ENCODE measurements at places on chromosomes 4 and X.

DNA sequence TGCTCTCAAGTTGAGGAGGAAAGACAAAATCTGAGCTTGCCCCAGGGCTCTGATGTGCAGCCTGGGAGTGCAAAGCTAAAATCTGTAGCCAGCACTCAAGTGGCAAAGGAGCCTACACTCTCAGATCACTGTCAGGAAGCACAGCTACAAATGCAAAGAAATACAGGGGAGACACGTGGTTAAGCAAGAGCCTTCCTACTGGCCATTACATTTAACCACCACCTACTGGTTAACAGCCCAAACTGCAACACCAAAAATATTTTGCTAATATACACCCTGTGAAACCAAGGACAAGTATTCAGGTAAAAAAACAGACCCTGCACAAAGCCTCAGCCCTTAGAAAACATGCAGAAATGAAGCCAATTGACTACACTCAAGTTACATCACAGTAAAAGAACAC is 170.4 kb upstream of the FGF16 start:
- peak; percentile 1 for DNase-seq

- no peak for DNase-seq
Measured at GRCh38 chr4:3689006-3689405, 77.2 kb upstream of the ADRA2C start.

- DNase-seq = no peak
Measured at GRCh38 chr4:25117274-25117673, 43.0 kb downstream of the SEPSECS start.

DNA sequence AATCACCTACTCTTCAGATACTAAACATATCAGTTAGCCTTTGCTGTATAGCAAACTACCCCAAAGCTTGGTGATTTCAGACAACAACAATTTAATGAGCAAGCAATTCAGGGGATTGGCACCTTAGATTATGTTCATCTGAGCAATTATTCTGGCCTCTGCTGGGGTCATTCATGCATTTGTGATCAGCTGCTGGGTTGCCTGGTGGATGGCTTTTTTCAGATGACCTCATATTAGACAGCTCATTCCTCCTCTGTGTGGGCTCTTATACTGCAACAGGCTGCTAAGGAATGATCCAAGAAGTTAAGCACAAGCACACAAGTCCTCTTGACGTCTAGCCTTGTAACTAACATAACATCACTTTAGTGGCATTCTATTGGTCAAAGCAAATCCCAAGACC is 153.0 kb upstream of the PPP1R2C start:
- no peak for DNase-seq

GRCh38 chr4:39362827-39363226 is 3.3 kb downstream of the RFC1 start:
- no peak for DNase-seq

GRCh38 chr4:123675567-123675966 is 279.0 kb downstream of the SPRY1 start:
- DNase-seq = no peak

DNA sequence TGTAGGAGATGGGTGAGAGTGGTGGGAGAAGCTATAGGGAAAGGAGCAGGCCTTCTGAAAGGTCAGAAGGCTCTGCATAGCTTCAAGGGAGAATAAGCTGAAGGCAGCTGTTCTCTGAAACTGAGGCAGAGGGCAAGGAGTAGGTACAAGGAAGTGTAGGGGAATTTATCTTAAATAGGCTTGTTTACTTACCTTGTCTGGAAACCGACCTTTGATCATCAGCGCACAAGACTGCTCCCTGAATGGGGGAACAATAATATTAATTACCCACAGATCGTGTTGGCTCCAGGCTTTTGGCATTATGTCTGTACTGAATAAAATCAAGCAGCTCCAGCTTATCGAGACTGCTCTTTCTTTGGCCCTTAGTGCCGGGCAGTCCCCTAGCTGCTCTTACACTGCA is 175.5 kb upstream of the MAGEB16 start:
- DNase-seq = no peak

DNA sequence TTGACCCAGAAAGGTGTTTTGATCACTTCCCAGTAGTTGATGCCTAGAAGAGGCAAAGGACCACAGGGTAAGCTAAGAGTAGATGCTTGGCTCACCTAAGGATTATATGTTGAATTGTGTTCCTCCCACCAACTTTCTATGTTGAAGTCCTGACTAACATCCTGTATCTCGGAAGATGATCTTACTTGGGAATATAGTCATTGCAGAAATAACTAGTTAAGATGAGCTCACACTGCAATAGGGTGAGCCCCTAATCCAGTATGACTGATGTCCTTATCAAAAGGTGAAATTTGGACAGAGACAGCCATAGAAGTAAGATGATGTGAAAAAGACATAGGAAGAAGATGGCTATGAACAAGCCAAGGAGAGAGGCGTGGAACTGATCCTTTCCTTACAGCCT is 3.3 kb upstream of the HMGB2 start:
- DNase-seq = no peak

DNA sequence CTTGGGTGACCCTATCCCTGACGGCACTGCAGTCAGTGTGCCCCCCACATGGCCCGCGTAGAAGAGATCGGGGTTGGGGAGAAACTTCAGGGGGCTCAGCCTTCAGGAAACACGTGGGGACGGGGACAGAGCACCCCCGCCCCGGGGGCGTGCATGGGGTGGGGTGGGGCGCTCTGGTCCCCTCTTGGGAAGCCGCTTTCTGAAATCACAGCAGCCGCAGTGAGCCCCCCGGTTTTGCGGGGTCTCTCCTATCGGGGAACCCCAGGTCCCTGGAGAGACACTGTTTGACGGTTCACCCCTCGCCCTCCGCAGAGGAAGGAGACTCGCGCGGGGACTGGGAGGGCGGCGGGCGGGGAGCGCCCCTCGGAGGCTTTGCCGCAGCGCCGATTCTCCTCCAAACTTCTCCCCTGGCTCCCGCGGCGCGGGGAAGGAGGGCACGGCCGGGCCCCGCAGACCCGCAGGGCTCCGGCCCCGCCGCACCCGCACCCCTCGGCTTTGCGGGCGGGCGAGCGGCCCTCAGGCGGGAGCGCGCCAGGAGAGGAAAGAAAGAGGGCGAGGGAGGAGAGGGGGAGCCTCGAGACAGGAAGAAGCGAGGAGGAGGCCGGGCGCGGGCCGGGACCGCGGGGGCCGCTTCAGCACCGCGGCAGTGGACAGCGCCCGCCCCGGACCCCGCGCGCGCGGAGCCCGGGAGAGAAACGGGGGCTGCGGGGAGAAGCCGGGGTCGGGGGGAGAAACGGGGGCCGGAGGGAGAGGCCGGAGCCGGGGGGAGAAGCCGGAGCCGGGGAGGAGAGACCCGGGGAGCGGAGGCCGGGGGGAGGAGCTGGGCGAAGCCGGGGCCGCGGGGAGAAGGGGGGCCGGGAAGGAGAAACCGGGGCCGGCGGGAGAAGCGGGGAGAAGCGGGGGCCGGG is 612 bp downstream of the CPLX1 start:
- DNase-seq = no peak

DNA sequence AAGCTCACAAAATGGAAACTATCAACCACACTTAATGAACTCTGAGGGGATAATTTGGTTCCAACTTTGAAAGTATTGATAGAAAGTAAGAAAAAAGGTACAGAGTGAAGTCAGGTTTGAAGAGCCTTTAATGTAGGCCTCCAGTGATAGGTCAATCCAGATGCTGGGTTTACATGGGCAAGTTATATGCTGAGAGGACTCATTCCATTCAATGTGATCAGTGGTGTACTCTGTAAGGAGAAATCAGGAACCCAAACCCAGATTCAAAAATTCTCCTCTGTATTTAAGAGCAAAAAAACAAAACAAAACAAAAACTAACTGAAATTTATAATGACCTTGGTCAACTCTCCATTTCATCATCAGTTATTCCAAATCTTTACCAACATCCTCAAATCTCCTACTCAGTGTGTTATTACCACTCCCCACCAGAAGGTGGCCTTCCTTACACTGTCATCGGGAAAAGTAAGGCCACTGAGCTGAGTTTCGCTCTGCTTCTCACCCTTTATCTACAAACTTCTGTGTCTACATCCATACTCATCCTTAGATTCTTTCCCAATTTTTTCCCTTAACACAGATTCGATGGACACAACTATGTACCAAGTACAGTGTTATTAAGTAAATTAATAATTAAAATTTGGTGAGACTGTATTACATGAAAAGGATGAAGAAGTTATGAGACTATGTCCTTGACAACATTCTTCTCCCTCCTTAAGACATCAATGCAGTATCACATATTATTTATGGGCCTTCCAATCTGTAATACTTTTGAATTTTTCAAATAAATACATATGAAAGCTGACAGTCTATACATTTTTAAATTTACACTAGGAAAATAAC is 88.3 kb downstream of the ZAR1 start:
- DNase-seq = peak; percentile 53

- peak; percentile 58 for DNase-seq
Measured at GRCh38 chr4:1055721-1056590, 44.5 kb downstream of the FGFRL1 start.

DNA sequence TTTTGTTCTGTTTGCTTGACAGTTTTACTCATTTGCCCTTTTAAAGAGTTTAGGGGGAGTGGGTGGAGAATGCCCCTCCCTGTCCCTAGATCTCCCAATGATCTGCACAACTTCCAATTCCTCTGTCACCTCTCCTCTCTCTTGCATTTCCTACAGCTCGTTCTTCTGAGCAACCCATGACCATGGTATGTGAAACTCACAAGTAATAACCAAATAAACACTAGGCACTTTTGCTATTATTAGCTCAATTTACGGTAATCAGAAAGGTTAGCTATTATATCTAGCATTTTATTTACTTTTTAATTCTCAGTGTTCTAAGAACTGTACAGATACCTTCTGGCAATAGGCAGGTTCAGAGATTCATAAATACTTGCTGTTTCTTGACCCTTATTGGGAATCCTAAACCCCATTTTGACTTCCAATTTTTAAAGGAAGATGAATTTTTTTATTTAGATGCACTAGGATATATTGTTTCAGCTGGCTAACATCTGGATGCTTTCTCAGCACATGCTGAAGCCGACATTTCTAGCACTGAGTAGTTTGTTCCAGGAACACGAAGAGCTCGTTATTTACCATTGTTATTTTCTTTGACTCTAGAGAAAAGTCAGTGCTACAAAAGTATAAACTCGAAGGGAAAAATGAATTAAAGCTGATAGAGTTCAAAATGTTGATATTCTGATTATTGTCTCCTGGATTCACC is 194.7 kb upstream of the TLL1 start:
- DNase-seq = no peak

DNA sequence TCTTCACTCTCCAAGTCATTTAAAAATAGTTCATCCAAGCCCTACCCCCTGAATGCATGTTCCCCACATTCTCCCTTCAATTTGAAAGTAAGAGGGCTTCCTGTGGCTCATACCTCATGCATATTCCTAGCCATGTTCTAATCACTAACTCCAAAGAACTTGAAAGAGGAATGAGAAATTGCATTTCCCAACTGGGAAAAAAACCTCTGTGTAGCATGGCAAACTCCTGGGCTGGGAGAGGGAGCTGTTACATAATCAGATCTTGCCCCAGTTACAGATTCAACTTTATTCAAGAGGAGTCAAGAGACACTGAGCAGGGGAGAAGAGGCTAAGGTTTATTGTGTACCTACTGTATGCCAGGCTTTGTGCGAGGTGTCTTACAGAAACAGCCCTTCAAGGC is 90.2 kb downstream of the SLC2A9 start:
- no peak for DNase-seq

- no peak for DNase-seq
Measured at GRCh38 chr4:2354118-2354517, 64.3 kb downstream of the ZFYVE28 start.

DNA sequence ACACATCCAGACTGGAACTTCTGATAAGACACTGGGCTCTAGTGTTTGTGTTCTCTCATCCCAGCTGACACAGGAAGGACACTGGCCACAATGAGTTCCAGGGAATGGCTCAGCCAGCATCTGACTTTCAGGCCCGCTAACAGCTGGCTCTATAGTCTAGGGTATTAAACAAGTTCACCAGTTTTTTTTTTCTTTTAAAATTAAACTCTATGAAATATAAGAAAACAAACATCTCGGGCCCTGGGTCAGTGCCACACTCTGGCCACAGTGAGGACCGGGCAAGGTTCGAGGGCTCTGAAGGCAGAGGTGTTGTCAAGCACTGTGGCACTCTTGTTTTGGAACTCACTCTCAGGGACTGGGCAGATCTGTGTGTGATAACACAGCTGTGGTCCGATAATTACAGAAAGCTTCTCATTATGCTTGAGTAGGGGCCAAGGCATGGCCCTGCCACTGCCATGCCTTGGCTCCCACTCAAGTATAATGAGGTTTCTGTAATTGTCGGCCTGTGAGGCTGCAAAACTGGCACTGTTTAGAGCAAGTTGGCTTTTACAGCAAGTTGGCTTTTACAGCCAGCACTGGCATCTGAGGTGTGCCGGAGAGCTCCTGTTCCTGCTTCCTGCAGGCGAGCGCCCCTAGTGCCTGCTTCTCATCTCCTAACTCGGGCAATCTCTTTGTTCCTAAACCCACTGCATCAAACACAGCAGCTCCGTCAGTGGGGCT is 62.8 kb downstream of the PPP1R2C start:
- peak; percentile 6 for DNase-seq

DNA sequence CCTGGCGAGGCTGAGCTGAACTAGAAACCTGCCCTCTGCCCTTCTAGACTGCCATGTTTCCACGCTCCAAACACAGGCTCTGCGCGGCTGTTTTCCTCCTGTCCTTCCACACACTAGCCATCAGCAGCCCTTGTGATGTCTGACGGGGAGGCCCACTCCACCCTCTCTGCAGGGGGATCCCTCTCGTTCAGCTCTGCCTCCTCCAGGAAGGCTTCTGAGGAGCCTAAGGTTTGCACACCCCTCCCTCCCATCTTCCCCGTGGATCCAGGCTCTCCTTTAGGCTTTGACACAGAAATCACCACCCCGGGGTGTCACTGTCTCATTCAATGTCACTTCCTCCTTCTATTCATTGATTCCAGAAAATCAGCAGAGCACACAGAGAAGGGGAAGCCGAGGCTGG is 38.6 kb upstream of the CRMP1 start:
- no peak for DNase-seq

DNA sequence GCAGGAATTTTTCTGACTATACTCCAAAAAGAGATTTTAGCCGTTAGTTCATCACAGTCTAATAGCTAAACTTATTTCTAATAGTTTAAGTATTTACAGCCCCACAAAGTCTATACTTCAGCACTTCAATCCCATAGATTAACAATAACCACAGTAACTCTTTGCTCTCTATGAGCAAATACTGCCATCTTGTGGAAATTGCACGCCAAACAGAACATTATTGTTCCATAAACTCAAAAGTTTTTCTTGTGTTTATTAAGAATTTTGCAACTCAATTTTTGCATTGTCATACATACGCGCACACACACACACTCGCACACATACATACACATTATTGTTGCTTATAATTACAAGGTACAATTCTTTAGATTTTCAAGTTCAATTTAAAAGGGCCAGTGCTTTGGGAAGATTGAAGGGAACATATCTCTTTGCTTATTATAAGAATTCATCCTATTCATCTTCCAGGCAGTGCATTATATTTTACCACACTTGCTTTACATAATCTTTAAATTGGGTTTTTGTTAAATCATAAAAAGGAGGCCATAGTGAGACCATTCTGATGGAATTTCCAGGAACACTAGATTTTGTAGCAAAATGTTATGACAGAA is 63.8 kb upstream of the ATOH1 start:
- peak; percentile 42 for DNase-seq

Data from activated CD4-positive, alpha-beta T cell treated with anti-CD3 and anti-CD28 coated beads, Interleukin-2, Interleukin-4, amounts not matched to agents 100 ng/mL and 50 ng/mL, durations not matched to agents 16 hours and 8 hours (primary cell).